CD4-positive, alpha-beta T cell treated with Interferon gamma for 1 hour (primary cell): ENCODE measurements at places on chromosomes 1 and 21.

- DNase-seq, result no peak
Observed at GRCh38 chr1:61270761-61271411, 188.5 kb downstream of the NFIA start.

- DNase-seq, result no peak
Observed at GRCh38 chr1:11157867-11158266, 31.3 kb upstream of the ANGPTL7 start.

- DNase-seq, result no peak
Observed at GRCh38 chr1:152442765-152443164, 28.7 kb upstream of the CRNN start.

GRCh38 chr1:119542492-119542946 is 35.5 kb downstream of the HSD3B1 start:
- no peak for DNase-seq
